ENCODE measurements at places on chromosomes 5 and 9.
A peak's percentile ranks its signal among the peaks of the same experiment; 100 is the strongest.

DNA sequence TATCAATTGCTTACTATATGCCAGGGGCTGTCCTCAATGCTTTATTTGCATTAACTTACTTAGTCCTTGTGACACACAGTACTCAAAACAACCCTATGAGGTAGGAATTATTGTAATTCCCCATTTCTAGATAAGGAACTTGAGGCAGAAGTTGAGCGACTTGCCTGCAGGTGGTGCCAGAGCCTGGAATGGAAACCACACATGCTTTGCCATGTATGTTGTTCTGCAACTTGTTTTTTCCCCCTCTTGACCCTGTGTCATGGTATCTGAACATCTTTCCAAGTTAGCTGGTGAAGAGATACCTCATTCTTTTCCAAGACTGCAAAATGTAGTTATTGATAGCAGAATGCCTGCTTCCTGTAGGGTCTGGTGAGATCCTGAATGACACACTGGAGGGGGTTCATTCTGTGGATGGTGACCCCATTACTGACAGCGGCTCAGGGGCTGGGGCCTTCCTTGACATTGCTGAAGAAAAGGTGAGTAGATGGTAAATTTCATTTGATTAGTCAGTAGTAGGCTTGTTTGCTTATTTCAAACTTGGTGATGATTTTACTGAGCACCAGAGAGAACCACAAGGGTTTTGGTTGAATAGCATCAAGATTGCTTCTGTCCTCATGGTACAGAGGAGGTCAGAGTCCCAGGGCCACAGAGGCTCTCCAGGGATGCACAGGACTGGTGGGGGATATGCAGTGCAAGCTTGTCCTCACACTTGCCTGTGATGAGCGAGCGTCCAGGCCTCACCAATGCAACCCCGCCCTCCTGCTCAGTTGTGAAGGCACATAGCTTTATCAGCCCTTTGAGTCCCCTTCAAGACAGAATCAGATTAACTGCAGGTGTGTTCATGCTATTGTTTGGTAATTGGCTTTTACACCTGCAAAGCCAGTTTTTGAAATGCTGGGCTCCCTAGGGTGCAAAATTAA lies 57.0 kb downstream of the COL15A1 start:
- peak; percentile 43 for DNase-seq

- no peak for DNase-seq
These were observed 43.6 kb downstream of the CCDC192 start for GRCh38 chr5:127746756-127747155.

DNA sequence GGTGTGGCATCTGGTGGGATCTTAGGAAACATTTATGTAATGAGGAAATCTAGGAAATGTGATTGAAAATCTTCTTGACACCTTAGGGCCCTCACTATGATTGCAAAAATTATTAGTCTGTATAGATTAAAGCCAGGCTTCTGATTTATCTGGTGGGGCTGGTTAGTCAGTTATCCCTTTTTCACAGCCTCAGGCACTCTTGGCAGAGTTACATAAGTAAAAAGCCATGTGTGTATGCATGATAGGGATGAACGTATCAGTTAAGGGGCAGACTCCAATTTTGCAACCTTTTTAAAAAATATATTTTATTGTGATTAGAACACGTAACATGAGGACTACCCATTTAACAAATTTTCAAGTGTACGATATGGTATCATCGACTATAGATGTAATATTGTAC lies 30.6 kb upstream of the RAB14 start:
- no peak for DNase-seq

- no peak for DNase-seq
These were observed 8.7 kb upstream of the C5orf34 start for GRCh38 chr5:43523662-43524072.

DNA sequence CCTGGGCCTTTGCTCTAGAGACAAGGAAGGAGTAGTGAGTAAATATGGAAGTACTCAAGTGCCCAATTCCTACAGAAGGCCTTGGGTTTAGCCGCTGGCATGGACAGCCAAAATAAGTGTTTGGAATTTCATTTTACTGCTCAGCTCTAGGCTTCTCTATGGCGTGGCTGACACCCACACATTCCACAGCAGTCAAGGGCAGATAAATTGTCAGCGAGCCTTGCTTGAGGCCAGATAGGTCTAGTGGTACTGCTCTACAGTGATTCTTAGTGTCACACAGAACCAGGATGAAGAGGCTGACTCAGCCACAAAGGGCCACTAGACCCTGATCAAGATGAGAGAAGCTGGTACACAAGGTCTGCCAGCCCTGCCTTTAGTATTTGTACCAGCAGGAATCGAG lies 111.0 kb upstream of the NFIB start:
- DNase-seq: peak; percentile 14

DNA sequence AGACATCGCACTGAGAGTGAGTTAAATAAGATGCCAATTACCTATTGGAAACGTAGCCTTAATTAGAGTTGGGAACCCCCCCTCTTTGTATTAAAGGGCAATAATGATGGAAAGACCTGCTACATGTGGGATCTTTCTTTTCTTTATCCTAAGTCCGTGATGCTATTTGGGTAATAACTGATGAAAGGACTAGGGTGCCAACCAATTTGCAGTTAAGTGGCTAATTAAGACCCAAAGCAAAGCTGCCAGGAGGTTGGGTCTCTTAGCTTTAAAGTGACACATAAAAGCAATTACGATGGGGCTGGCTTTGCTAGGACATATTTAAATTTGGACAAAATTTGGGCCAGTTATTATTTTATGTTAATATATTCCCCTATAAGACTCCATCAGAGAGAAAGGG lies 728.8 kb downstream of the NR2F1-AS1 start:
- DNase-seq: no peak

- DNase-seq: no peak
These were observed 85.1 kb downstream of the SSBP2 start for GRCh38 chr5:81665795-81666194.

GRCh38 chr9:132514821-132515220 lies 67.6 kb upstream of the BARHL1 start:
- no peak for DNase-seq

- DNase-seq: no peak
These were observed 244.8 kb downstream of the CSNK1G3 start for GRCh38 chr5:123756816-123757215.

GRCh38 chr9:127938298-127938690 lies 640 bp upstream of the DPM2 start:
- DNase-seq: no peak

DNA sequence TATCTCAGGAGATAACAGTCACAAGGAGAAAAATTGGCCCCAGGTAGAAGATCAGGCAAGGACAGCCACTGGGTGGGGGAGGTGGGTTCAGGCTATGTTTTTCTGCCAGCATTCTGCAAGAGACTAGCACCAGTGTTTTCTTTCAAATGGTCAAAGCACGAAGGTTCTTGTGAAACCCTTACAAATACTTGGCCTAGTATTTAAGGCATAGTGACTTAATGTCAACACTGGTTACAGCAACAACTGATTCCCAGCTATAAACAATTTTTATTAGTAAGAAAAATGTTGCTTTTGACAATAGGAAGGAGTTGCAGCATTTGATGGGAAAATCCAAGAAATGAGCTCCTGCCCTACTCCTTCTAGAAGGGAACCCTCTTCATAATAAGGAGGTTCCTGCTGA lies 349.6 kb downstream of the SLIT3 start:
- no peak for DNase-seq

DNA sequence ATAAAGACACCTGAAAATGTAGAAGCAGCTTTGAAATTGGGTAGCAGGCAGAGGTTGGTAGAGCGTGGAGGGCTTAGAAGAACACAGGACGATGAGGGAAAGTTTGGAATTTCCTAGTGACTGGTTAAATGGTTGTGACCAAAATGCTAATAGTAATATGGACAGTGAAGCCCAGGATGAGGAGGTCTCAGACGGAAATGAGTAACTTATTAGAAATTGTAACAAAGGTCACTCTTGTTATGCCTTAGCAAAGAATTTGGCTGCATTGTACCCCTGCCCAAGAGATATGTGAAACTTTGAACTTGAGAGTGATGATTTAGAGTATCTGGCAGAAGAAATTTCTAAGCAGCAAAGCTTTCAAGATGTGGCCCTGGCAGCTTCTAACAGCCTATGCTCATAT lies 382.5 kb downstream of the KCNN2 start:
- DNase-seq: no peak

DNA sequence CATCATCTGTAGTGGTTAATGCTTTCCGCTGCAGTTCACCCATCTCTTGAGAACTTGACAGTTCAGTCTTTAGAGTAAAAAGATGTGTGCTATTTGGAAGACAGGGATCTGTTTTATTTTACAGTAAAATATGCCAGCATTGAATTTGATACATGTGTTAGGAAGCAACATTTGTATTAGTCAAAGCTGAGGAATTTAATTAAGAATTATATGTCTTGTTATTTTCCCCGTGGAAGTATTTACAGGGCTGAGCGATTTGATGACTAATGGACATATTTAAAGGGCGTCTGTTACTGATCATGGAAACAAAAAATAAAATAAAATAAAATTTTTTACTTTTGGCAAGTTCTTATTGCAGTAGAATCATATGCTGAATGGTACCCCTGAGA lies 101.3 kb downstream of the PAM start:
- DNase-seq: no peak

DNA sequence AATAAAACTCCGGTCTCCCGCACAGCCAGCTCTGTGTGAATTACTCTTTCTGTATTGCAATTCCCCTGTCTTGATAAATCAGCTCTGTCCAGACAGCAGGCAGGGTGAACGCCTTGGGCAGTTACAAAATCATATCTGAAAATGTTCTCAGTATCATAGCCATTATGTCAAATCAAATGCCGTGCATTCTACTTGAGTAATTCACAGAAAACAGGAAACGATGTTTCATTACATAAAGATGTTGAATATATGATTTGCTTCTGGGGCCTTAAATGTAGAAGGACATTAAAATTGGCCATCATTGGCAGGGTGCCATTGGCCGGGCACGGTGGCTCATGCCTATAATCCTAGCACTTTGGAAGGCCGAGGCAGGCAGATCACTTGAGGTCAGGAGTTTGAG lies 8.5 kb downstream of the POLR3G start:
- DNase-seq: no peak

DNA sequence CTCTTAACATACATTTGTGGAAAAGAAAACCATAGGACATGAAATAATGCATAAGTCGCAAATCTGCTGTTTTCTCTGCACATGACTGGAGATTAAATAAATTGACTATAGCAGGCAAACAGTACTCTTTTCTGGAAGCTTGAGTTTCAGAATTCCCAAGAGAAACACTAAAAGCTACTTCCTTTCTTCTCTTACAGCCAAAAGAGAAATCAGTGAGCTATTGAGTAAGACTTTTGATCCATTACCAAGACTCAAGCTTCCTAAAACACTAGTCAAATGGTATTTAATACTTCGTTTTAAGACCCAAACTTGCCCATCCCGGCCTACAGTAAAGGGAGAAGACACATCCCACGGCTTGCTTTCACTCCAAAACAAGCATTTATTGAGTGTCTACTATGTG lies 335.8 kb upstream of the PUM3 start:
- DNase-seq: no peak

DNA sequence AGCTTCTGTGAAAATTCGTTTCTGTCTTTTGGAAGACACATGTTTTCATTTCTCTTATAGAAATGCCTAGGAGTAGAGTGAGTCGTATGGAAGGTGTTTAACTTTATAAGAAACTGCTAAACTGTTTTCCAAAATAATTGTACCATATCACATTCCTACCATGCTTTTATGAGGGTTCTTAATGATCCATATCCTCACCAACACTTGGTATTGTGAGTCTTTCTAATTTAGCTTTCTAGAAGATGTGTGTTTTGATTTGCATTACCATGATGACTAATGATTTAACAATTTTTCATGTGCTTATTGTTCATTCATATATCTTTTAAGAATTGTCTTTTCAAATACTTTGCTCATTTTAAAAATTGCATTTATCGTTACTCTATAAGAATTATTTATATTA lies 223.6 kb downstream of the COMMD10 start:
- DNase-seq: no peak

- peak; percentile 43 for DNase-seq
These were observed 68.5 kb downstream of the RICTOR start for GRCh38 chr5:39005566-39006232.

- DNase-seq: no peak
These were observed 117.0 kb upstream of the CXCL14 start for GRCh38 chr5:135695656-135696313.

DNA sequence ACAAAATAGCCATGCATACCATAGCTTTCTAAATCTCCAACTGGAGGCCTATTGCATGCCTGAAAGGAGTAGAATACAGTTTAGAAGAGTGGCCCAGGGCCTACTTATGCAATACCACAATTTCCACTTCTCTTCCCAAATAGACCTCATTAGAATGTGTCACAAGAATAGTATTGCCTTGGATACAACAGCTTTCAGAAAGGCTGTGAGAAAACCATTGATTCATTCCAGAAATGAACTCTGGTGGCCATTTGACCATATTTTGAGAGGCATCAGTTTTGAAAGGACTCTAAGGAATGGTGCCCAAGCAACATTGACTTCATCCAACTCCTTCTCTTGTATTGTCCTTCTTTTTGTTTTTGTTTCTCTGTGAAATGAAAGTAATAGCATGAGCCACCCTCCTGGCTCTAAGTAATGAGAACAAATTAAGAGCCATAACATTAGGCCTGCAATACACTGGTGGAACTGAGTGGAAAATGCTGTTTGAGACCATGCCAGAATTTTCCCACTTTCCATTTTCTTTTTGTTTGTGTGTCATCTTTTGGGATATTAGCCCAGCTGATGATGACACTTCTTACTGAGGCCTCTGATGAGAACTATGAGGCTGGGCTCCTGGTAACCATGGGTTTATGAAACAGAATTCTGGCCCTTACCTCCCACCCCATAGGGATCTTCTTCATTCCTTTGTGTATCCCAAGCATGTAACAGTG lies 90.2 kb downstream of the TMEM174 start:
- DNase-seq: no peak

DNA sequence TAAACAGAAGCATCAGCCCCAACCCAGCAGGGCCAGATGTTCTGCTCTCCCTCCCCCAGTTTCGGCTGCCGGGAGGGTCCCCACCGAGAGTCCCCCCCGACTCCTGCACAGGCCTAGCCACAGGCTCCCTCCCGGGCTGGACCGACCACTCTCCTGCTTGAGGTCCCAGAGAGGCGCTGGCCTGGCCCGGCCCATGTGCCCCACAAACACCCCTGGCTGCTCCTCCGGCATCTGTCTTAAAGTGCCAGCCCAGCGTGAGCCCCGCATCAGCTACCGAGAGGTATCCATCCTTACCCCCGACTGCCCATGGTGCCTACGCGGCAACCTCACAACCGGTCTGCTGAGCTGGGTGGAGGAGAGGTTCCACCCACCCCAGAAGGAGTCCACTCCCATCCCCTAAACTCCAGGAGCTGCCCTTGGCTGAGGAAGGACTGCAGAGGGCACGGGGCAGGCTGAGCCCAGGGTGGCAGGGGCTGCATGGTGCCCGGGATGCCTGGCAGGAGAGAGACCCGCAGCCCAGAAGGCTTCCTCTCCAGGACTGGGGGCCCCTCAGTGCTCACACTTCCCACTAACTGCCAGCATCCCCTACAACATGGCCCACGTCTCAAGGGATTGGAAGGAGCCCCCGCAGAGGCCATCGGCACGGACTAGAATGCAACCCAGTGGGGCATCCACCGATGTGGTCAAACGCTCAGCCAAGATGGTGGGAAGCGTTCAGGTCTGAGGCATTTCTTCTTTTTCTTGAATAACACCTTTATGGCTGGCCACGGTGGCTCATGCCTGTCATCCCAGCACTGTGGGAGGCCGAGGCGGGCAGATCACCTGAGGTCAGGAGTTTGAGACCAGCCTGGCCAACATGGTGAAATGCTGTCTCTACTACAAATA lies 15.6 kb upstream of the EGFL7 start:
- DNase-seq: no peak

GRCh38 chr5:154648229-154648628 lies 106.9 kb upstream of the LARP1 start:
- no peak for DNase-seq

- no peak for DNase-seq
These were observed 324.4 kb downstream of the ENC1 start for GRCh38 chr5:74316064-74316603.

GRCh38 chr9:130860458-130861316 lies 25.6 kb downstream of the ABL1 start:
- no peak for DNase-seq

All from hematopoietic multipotent progenitor cell treated with erythropoietin and hydrocortisone succinate and interleukin-3 and kit ligand, for 15 days (in vitro differentiated cells).